ENCODE measurements at places on chromosomes 2 and 18.

GRCh38 chr2:207766697-207767460, 2.8 kb downstream of the FZD5 start:
- no peak for DNase-seq

- no peak for DNase-seq
Observed at GRCh38 chr2:5319493-5319892, 372.7 kb upstream of the SOX11 start.

- DNase-seq: no peak
Observed at GRCh38 chr2:85194780-85195480, 61.7 kb downstream of the TCF7L1 start.

DNA sequence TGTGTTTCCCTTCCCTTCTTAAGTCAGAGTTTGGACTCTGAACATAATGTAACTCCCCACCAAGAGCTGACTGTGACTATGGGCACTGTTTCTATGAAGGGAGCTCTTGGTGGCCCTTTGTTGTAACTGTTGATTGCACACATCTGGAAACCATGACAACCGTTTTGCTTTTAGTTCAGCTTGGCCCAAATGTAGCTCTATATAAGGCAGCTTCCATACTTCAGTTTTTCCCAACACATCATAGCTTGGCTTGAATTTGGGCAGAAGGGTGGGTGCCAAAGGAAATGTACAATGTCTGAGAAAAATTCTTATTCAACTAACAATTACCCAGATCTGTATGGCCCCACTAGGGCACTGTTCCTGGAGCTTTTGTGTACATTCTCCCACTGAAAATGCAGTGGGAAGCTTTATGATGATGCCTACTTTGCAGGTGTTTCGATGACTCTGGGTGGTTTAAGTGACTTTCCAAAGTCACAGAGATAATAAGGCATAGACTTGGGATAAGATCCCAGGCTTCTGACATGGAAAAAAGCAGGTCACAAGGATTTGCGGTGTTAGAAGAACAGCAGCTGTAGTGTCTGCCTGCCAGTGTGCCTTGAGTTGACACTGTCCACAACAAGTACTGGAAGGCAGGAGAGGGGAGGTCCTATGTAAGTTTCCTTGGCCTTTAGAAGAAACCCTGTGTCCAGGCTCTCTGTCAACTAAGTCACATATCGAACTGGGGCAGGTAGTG, 2.4 kb upstream of the CETN1 start:
- no peak for DNase-seq

GRCh38 chr18:59008302-59008974, 131.2 kb upstream of the SEC11C start:
- no peak for DNase-seq

GRCh38 chr2:199462956-199463692, 5.4 kb upstream of the SATB2 start:
- peak; percentile 34 for DNase-seq

- DNase-seq: no peak
Observed at GRCh38 chr2:127423880-127424279, 5.7 kb downstream of the PROC start.

DNA sequence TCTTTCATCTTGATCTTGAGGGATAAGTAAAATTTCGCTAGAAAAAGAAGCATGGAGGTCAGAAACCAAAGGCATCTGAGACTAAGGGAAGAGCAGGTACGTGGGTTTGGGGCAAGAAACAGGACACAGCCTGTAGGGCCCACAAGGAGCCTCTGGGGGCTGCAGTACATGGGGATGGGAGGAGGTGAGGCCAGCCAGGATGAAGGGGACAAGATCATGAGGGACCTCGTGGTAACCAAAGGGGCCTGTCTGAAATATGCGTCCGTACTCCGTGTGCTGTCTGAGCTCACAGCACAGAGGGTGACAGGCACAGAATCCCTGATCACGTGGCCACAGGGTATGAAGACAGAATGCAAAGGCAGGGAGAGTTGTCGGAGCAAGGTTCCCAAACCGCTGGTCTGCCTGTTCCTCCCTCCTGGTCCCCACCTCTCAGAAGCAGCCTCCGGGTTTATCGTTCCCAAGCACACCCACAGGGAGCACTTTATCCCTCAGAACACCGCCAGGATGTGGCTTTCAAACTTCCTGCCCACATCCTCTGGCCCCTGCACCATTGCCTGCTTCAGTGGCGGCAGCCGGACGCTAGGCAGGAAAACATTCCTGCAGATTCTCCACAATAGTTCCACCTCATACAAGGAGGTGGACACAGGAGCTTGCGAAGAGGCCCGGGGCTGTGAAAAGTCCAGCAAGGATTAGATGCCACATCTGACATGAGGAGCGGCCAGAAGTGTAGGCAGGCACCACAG, 12.0 kb downstream of the TMEM163 start:
- DNase-seq: no peak
